Esophagus squamous epithelium (tissue), 5 donors: ENCODE measurements at places on chromosomes 6 and 20.

- H3K27me3 ChIP-seq, result no peaks in the 10 kb centered on the region
- no peak overlapping the region for H3K4me3 ChIP-seq
- no peaks in the 10 kb centered on the region for H3K4me1 ChIP-seq
These were observed 32.4 kb upstream of the FBXO9 start for GRCh38 chr6:53032849-53033248.

DNA sequence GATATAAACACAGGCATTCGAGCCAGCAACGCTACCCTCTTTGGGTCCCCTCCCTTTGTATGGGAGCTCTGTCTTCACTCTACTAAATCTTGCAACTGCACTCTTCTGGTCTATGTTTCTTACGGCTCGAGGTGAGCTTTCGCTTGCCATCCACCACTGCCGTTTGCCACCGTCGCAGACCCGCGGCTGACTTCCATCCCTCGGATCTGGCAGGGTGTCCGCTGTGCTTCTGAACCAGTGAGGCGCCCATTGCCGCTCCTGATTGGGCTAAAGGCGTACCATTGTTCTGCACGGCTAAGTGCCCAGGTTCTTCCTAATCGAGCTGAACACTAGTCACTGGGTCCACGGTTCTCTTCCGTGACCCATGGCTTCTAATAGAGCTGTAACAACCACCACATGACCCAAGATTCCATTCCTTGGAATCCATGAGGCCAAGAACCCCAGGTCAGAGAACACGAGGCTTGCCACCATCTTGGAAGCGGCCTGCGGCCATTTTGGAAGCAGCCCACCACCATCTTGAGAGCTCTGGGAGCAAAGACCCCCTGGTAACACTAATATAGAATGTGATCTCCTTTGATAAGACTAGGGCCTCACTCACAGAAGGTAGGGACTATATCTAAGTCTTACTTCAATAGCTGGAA is 973 bp downstream of the UBD start:
- peaks cover 1% of the 10 kb centered on the region for H3K4me1 ChIP-seq
- no peak for DNase-seq
- no peak overlapping the region for H3K4me3 ChIP-seq
- H3K27me3 ChIP-seq, result no peaks in the 10 kb centered on the region
- H3K36me3 ChIP-seq, result no peaks in the 10 kb centered on the region
- H3K27ac ChIP-seq, result no peak overlapping the region

- no peaks in the 10 kb centered on the region for H3K4me1 ChIP-seq
- no peak overlapping the region for H3K4me3 ChIP-seq
- peaks cover 3% of the 10 kb centered on the region for H3K36me3 ChIP-seq
These were observed 34.9 kb downstream of the OSTM1 start for GRCh38 chr6:108039681-108040080.

- H3K27me3 ChIP-seq, result no peaks in the 10 kb centered on the region
- H3K27ac ChIP-seq, result no peak overlapping the region
- no peak overlapping the region for H3K4me3 ChIP-seq
- H3K4me1 ChIP-seq, result peaks cover 6% of the 10 kb centered on the region
- H3K36me3 ChIP-seq, result no peaks in the 10 kb centered on the region
These were observed 39.7 kb downstream of the AGPAT4 start for GRCh38 chr6:161233986-161234661.

- no peaks in the 10 kb centered on the region for H3K36me3 ChIP-seq
- DNase-seq, result no peak
- H3K4me3 ChIP-seq, result no peak overlapping the region
- H3K27ac ChIP-seq, result peak overlapping the region; percentile 40
- peaks cover 26% of the 10 kb centered on the region for H3K4me1 ChIP-seq
These were observed 220.2 kb downstream of the ATXN1 start for GRCh38 chr6:16540804-16541752.

- DNase-seq, result no peak
- H3K36me3 ChIP-seq, result no peaks in the 10 kb centered on the region
- H3K27ac ChIP-seq, result peak overlapping the region; percentile 62
- H3K4me3 ChIP-seq, result no peak overlapping the region
- H3K27me3 ChIP-seq, result no peaks in the 10 kb centered on the region
These were observed 77.8 kb downstream of the PKHD1 start for GRCh38 chr6:52009466-52010140.

DNA sequence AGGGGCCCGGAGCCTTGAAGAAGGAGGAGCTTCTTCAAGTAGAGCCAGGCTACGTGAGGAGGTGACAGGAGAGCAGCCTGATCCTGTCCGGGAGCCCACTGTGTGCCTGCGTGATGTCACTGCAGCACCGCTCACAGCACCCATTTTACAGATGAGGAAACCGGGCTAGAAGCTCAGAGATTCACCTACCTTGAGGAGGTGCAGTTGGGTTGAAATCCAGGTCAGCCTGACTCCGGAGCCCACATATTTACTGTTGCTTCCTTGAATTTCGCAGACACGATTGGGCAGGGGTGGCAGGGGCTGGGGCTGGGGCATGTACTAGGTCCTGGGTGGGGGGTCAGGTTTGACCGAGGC is 12.5 kb downstream of the VSTM2L start:
- DNase-seq, result no peak
- H3K4me1 ChIP-seq, result peaks cover 35% of the 10 kb centered on the region
- peaks cover 100% of the 10 kb centered on the region for H3K27me3 ChIP-seq

GRCh38 chr20:54122189-54122588 is 51.6 kb downstream of the CYP24A1 start:
- H3K27me3 ChIP-seq, result no peaks in the 10 kb centered on the region
- no peak overlapping the region for H3K27ac ChIP-seq
- no peaks in the 10 kb centered on the region for H3K36me3 ChIP-seq

GRCh38 chr20:7426890-7427496 is 513.3 kb downstream of the HAO1 start:
- H3K27ac ChIP-seq, result no peak overlapping the region
- H3K36me3 ChIP-seq, result no peaks in the 10 kb centered on the region
- no peaks in the 10 kb centered on the region for H3K27me3 ChIP-seq

DNA sequence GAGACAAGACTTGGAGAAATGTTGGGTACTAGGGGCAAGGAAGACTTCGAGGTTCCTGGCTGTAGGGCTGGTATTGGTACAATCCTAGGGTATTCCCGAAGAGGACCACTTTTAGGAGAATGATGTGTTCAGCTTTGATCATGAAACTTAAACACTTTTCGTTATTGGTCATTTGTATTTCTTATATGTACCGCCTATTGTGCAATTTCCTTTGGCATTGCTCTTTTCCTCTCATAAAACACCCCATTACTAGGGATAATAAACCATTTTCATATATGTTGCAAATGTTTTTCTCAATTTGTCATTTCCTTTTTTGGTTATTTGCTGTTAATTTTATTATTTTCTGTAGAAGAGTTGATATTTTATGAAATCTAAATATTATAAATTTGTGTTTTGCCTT is 18.9 kb upstream of the ARFGEF3 start:
- H3K4me3 ChIP-seq, result no peak overlapping the region
- no peak for DNase-seq
- H3K27me3 ChIP-seq, result peaks cover 19% of the 10 kb centered on the region
- H3K4me1 ChIP-seq, result no peaks in the 10 kb centered on the region
- H3K36me3 ChIP-seq, result no peaks in the 10 kb centered on the region

- DNase-seq, result no peak
- peaks cover 7% of the 10 kb centered on the region for H3K36me3 ChIP-seq
- H3K4me3 ChIP-seq, result no peak overlapping the region
- no peak overlapping the region for H3K27ac ChIP-seq
- H3K4me1 ChIP-seq, result peaks cover 7% of the 10 kb centered on the region
These were observed 122.1 kb downstream of the OGFRL1 start for GRCh38 chr6:71410681-71411080.

GRCh38 chr6:136510782-136511181 is 39.4 kb downstream of the MAP7 start:
- H3K4me1 ChIP-seq, result no peaks in the 10 kb centered on the region
- no peaks in the 10 kb centered on the region for H3K27me3 ChIP-seq
- H3K27ac ChIP-seq, result peak overlapping the region; percentile 17

DNA sequence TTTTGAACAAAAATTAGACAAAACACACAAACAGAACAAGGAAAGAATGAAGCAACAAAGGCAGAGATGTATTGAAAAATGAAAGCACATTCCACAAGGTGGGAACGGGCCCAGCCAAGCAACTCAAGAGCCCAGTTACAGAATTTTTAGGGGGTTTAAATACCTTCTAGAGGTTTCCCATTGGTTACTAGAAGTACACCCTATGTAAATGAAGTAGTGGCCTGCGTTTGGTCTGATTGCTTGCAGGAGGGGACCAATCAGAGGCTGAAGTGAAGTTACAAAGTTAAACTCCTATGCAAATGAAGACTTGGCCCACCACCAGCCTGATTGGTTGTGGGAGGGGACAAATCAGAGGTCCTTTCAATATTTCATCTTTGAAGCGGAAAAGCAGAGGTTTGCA is 593.7 kb upstream of the MMS22L start:
- no peak for DNase-seq
- no peaks in the 10 kb centered on the region for H3K27me3 ChIP-seq
- H3K27ac ChIP-seq, result no peak overlapping the region

- H3K4me1 ChIP-seq, result no peaks in the 10 kb centered on the region
- peaks cover 9% of the 10 kb centered on the region for H3K27me3 ChIP-seq
- no peak overlapping the region for H3K4me3 ChIP-seq
- DNase-seq, result no peak
- no peak overlapping the region for H3K27ac ChIP-seq
These were observed 568.2 kb downstream of the MAFB start for GRCh38 chr20:40120827-40121226.

DNA sequence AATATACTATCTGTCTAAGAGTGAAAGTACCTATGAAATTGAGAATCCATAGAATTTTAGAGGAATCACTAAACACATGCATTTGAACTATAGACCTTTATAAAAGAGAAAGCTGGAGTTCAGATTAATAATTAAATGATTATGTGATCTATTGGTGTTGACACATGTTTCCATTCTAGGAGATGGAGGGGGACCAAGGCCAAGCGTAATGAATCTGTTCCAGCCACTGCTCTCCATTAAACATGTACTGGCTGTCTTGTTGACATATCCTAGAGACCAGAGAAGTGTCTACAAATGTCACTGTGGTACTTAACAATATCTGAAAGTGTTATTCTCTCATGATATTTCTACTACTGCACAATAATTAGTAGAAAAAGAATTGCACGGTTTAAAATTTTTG is 432.4 kb downstream of the BMP2 start:
- DNase-seq, result no peak
- no peak overlapping the region for H3K4me3 ChIP-seq
- no peaks in the 10 kb centered on the region for H3K4me1 ChIP-seq
- no peak overlapping the region for H3K27ac ChIP-seq
